ENCODE measurements at places on chromosomes 5 and 9.

GRCh38 chr5:105616599-105616998, 2054.0 kb upstream of the NUDT12 start:
- DNase-seq = no peak

- DNase-seq = no peak
These were observed 10.8 kb downstream of the CETN3 start for GRCh38 chr5:90398726-90399125.

GRCh38 chr5:95591490-95591901, 28.4 kb upstream of the GPR150 start:
- DNase-seq = no peak

DNA sequence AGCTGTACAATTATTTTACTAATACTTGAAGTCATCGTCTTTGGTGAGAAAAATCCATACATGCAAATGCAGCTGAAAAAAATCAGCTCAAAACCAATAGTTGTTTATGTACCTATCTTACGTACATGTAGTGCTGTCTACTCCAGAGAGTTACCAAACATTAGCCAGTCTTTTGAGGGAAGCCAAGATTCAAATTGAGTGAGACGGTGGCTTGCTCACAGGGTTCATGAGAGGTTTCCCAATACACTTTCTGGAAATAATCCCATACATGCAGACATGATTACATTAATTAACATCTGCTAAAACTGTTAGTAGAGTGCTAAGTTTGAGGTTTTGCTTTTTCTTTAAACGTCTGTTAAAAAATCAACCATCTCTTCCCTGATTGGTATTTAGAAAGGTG, 2.3 kb downstream of the C9orf72 start:
- DNase-seq = no peak

Measured in stimulated activated CD4-positive, alpha-beta T cell treated with anti-CD3 and anti-CD28 coated beads, Interleukin-1b, Interleukin-23, amount 100 ng/mL, for 24 hours (primary cell).